ENCODE measurements at places on chromosomes 11 and 22.
A peak's percentile ranks its signal among the peaks of the same experiment; 100 is the strongest.

DNA sequence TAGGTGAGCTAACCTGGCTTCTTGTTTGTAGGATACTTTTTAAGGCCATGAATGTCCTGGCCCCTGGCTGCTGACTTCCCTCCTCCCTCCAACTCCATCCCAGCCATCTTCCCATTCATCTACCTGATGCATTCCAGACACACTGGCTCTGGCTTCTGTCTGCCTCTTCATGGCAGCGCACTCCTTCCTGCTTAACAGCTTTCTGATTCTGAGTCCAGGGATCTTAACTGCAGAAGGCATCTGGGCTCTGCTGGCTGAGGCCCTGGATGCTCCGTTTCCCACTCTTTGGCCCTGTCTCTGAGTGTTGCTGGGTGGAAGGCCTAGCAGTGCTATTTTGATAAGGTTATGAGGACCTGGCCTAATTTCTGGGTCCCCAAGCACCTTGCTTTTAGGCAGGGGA lies 1.8 kb upstream of the THY1 start:
- DNase-seq: no peak

DNA sequence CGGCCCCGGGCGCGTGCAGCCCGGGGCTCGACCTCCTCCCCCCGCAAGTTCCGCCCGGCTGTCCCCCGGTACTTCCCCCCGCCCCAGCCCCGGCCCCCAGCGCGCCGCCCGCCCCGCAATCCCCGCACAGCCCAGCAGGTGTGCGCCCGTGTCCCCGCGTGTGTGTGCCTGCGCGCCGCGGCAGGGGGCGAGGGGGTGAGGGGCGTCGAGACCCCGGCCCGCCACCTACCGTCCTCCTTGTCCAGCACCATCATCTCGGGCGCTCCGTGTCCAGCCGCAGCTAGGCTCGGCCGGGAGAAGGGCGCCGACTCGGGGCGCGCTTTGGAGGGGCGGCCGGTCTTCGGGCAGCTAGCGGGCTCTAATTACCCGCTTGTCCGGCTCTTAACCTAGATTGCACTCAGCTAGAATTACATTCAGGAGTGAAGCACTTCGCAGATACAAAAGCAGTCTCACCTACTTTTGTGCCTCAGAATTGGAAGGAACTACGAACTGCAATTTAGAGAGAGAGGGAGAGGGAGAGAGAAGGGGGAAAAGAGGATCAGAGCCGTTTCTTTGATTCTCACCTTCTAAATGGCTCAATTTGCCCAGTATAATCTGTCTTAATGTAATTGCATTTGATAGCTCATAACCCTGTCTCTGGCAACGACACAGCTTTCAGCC lies 439 bp downstream of the LMO1 start:
- DNase-seq: no peak

DNA sequence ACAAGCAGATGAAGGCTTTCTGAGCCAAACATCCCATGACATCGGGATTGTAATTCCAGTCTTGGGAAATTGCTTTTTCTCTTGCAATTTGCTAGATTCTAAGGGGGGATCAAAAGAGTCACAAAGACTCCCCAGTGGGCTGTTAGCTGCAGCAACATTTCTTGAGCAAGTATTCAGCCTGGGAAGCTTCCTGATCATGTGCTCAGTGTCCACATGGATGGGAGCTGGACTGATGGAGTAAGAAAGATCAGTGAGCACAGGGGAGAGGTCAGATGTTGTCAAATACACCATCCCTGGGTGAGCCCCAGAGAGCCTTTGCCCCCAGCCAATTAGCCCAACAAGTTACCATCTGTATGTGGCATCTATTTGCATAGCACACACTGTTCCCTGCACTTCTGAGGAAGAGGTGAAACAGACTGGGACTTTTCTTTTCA lies 10.2 kb upstream of the GRK3 start:
- DNase-seq: no peak

- DNase-seq: no peak
Observed at GRCh38 chr11:83027289-83027688, 44.4 kb downstream of the RAB30 start.

- no peak for DNase-seq
Observed at GRCh38 chr11:100619484-100619883, 67.6 kb upstream of the ARHGAP42 start.

DNA sequence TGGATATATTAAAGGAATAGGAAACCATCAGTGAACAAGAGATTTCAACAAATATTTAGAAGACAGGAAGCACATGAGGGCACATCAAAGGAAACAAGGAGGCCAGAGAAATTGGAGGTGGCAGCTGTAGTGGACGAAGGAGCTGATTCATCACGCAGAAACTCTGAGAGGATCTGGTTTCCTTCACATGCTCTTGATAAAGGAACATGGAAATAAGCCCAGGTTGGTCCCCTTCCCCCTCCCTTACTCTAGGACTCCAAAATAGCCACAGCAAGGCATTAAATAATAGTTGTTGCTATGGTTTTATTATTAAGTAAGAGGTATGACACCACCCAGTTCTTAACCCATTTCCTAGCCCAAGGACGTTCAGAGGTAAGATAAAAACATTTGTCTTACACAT lies 11.3 kb downstream of the IZUMO1R start:
- no peak for DNase-seq

DNA sequence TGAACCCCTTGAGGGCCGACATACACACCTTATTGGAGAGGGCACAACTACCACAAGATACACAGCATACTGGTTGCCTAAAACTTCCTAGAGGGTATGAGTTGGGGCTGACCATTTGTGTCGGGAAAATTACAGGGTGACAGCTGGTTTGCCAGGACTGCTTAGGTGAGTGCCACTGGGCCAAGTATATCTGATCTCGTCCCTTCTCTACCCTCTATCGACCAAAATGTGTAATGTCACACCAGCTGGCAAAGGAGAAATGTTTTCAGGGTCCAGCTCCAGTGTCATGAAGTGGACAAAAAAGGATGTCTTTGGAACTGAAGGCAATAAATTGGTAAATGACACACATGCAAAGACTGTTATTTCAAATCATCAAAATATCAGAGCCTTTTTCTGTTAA lies 126.1 kb downstream of the PGR start:
- no peak for DNase-seq

DNA sequence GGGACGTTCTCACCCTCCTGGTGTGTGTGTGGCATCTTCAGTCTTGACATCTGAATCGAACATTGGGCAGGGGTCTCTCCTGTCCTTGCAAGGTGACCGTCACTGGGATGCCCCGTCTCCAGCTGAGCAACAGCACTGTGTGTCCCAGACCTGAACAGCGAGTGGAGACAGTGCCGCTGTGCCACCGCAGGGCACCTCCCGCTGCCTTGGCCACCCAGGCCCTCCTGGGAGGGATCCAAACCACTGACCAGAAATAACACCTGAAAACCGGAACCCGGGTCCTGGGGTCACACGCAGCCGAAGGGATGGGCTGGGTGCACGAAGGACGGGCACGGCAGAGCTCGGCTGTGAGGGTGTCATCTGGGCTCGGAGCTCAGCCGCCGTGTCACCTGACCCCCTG lies 102.2 kb downstream of the BRD1 start:
- no peak for DNase-seq

DNA sequence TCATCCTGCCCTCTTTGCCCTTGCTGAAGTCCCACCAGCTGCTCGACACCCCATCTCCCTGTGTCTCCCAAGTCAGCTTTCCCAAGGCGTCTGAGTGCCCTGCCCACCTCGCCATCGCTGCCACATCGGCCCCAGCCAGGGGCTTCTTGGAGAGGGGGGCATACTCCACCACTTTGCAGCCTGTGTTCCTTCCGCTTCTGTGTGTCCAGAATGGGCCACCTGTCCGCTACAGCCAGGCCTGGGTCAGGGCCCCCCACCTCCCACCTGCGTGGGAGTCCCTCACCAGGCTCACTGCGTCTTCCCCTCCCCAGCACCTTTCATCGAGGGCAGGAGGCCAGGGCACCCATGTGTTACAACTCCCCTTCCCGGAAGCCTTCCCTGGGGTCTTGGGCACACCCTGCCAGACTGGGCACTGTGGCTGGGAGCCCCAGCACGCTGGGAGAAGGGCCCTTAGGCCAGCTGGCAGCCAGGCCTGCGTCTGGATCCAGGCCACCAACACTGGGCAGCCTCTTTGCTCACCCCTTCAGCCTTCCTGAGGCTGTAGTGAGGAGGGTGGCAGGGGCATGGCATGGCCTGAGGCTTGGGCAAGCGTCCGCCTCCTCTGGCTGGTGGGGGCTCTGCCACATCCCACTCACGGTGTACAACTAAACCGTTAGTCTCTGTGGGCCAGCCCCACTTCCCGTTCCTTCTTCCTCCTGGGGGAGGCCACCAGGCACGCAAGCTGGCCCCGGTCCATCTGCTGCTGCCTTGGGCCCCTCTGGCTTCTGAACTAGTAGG lies 13.4 kb downstream of the CPT1A start:
- DNase-seq: no peak

DNA sequence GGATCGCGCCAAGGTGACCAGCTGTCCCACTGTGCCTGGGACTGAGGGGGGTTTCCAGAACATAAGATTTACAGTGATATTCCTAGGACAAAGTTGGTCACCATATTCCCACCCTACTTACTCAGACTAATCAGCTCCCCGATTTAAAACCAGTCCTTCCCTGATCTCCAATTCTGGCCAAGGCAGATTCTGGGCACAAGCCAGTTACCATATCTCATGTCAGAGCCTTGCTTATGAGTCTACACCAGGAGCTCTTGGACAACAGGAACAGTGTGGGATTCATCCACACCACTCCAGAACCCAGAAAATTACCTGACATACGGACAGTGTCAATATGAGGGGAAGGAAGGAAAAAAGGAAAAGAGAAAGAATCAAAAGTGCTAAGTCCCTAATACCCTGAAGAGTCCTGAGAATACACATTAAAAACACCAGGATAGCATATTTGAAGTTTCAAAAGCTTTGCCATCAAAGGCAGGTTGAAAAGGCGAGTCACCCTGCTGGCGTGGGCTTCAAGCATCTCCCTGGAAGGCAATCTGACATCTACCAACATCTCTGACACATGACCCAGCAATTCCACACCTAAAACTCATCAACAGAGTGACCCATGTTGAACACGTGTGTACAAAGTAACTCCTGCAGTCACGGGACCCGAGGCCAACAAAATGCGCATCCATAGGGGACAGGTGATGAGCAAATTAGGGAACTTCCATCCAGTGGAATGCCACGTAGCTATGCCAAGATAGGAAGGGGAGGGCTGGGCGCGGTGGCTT lies 8.0 kb upstream of the IL2RB start:
- no peak for DNase-seq

DNA sequence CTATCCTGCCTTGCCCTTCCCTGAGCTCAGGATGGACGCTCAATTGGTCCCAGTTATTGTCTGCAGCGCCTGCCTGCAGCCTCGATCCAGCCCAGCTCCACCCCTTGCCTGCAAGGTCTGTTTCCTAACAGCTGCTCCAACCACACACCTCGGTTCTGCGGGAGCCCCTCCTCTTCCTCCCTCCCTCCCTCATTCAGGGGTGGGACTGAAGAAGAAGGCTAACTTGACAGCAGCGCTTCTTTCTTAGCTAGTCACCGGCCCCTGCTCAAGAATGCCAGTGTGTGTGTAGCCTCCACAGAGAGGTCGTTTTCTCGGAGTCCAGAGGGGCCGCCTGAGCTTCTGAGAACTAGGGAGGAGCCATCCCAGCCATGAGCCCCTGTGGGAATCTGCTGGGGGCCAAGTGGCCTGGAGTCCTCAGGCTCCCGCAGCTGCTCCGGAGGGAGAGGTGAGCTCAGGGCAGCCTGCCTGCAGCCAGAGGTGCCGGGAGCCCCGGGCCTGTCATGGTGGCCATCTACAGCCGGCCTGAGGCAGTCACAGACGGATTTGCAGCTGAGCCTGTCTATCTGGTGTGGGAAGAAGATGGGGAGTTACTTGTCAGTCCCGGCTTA lies 36.1 kb downstream of the LIMK2 start:
- DNase-seq: peak; percentile 56

GRCh38 chr11:79273781-79274180 lies 167.0 kb downstream of the TENM4 start:
- no peak for DNase-seq

DNA sequence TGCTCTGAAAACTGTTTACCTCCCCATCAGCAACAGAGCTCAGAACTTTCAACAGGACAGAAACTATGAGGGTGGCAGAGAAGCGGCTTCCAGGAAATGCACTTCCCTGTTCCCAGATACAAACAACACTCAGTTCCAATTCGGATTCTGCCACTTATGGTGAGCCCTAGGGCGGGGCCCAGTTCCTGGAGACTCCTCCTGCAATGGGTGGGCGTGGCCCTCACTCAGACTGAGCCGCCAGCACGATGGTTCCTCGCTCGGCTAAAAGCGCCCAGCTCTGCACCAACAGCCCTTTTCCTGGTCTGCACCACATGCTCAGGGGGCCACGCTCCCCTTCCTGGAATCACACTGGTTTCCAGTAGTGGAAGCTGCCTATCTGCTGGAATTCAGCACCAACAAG lies 314.1 kb downstream of the CTTN start:
- no peak for DNase-seq

- DNase-seq: no peak
Observed at GRCh38 chr11:78906566-78906965, 331.9 kb upstream of the NARS2 start.

DNA sequence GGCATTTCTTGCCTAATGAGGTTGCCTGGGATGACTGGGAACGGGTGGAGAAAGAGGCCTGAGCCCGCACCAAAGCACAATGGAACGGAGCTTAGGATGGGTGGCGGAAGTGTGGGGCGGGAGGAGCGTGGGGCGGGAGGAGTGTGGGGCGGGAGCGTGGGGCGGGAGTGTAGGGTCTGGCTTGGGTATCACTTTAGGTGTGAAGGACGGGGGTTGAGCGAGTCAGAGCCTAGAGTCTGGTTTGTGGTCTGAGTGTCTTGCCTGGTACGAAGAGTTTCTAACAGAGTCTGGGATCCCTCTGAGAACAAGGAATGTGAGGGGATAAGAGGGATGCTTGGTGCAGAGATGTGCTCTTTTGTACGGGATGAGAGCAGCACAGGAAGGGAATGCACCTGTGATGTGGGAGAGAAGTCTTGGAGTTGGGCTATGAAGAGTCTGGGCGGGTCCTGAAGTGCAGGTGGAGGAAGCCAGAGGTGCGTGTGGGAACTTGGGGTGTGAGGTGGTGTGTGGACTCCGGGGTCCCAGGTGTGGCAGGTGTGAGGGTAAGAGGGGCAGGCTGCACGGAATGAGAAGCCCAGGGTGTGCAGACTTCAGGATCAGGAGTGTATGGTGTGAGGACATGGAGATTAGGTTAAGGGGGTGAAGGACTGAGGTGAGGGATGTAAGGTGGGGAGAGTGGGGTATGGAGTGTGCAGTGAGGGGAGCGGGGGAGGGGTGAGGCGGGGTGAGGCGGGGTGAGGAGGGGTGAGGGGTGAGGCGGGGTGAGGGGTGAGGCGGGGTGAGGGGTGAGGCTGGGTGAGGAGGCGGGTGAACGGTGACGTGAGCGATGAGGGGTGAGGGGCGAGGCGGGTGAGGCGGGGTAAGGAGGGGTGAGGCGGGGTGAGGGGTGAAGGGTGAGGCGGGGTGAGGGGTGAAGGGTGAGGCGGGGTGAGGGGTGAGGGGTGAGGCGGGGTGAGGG lies 1.0 kb downstream of the SYCE3 start:
- no peak for DNase-seq

GRCh38 chr11:92886243-92886905 lies 83.1 kb upstream of the MTNR1B start:
- no peak for DNase-seq

GRCh38 chr11:9069256-9069655 lies 22.1 kb downstream of the SCUBE2 start:
- DNase-seq: no peak

Data from CD8-positive, alpha-beta T cell (primary cell).